ENCODE measurements at places on chromosomes 16 and 17.

GRCh38 chr16:24694931-24695330 is 34.5 kb upstream of the TNRC6A start:
- no peak for DNase-seq

GRCh38 chr16:769184-769784 is 8.8 kb downstream of the MSLN start:
- no peak for DNase-seq

DNA sequence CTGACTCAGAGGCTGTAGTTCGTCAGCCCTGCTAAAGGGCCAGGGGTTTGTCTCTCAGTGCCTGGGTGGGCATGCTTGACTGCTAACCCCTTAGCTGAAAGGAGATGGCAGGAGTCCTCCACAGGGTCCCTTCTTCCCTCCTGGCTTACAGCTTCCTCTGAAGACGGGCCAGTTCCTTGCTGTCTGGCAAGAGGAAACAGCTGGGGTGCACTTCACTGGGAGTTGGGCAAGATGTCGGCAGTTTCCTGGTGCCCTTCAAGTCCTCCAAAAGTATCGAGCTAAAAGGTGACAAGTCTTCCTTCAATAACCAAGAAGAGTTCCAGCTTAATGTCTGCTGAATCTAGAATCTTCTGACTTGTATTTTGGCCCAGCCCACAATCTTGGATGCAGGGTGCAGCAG is 23.4 kb downstream of the NUP85 start:
- DNase-seq = no peak

DNA sequence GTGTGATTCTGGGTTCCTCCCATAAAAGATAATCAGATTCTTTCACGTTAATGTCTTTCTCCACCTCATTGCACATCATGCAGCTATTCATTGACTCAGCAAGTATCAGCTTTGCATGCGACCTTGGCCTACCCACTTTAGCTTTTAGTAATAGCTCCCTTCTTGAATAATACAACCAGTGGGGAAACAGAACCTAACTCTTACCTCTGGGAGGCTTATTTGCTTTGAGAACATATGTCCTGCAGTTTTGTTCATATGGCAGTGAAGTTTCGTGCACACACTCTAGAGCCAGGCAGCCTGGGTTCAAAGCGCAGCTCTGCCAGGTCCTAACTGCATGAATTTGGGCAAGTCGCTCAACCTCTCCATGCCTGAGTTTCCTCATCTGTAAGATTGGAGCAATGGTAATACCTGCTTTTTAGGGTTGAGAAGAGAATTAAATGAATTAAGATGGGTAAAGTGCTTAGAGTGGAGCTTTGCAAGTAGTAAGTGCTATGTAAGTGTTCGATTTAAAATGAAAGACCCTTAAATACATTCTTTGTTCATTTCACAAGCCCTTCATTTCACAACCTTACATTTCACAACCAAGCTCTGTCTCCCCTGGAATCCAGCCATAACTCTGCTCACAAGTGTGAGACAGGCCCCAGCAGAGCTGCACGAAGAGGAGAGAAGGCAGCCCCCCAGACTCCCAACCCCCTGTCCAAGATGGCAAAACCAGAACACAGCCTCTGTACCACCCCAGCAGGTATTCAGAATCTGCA is 29.3 kb downstream of the MAPT start:
- no peak for DNase-seq

GRCh38 chr17:64157669-64158180 is 27.8 kb upstream of the ERN1 start:
- DNase-seq = no peak

DNA sequence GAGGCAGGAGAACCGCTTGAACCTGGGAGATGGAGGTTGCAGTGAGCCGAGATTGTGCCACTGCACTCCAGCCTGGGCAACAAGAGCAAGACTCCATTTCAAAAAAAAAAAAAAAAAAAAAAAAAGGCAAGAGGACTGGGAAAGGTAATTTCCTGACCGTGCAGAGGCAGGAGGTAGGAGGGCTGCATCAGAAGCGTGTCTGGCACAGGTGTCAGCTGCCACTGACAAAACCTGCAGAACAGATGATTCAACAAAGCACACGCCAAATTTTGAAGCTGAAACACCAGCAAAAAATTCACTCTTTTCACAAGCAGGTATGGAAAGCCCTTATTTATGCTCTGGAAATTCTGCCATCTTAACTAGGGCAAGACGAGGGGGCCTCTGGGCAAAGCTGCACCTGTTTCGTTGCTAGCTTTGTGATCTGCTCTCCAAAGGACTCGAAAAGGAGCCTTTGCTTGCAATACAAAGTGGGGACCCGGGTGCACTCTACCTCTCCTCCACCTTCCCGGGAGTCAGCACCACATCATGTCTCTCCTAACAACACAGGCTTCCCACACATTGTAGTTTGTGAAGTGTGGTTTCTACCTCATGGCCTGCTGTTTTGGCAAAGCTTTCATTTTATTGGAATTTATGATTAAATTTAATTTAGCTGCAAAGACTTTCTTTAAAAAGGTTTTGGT is 33.7 kb downstream of the USP22 start:
- no peak for DNase-seq
